ENCODE measurements at places on chromosomes 11 and 22. TPM values are rescaled to one million over a fixed set of nuclear protein-coding genes. Genes with fewer than 3 reads are reported as not detected.

The SHISAL1 gene
- total RNA-seq, result 0.15 TPM

The SYCE3 gene
- not detected for total RNA-seq

- DNase-seq, result no peak
Observed at GRCh38 chr11:88626216-88626615, 288.7 kb upstream of the CTSC start.

DNA sequence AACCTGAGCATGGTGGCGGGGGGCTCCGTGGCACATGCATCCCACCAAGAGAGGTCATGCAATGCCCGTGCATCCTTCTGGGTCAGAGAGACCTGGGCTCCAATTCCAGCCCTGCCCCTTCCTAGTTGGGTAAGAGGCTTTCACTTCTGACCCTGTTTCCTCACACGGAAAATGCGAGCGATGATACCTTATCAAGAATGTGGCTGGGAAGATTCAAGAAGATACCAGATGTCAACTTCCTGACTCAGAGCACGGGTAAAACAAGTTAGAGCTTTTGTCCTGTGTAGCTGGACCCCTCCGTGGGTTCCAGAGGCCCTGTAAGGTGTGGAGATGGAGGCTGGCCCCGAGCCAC lies 8.7 kb upstream of the DGKZ start:
- no peak for DNase-seq

Data from upper lobe of left lung (tissue), 6 donors.